ENCODE measurements at places on chromosomes 5 and 9. TPM values are rescaled to one million over a fixed set of nuclear protein-coding genes. Genes with fewer than 3 reads are reported as not detected.

Gene AJM1
- total RNA-seq = 5.9 TPM

Gene C9orf50
- total RNA-seq = not detected

Gene PCDHGA9
- 3.2 TPM for total RNA-seq

Gene FOXD4
- not detected for total RNA-seq

Gene SPATA31C1
- not detected for total RNA-seq

Gene FBP1
- total RNA-seq = 4.8 TPM

Gene NUTM2G
- not detected for total RNA-seq

Gene ARL14EPL
- total RNA-seq = not detected

Gene SLC25A46
- 22.1 TPM for total RNA-seq

Gene WDR31
- 0.21 TPM for total RNA-seq

Gene PCAT7
- total RNA-seq = not detected

Gene DAPK1
- total RNA-seq = 17.8 TPM

Gene IER5L
- total RNA-seq = 86.1 TPM

Gene IGFBPL1
- total RNA-seq = 4.8 TPM

Gene PCDH12
- total RNA-seq = 7.2 TPM

Gene PCDHA10
- 2.0 TPM for total RNA-seq

Gene TAF11L10
- total RNA-seq = not detected

Gene PCDHB7
- 7.6 TPM for total RNA-seq
